Thoracic aorta (tissue), 2 donors: ENCODE measurements at places on chromosomes 3 and 15.
A peak's percentile ranks its signal among the peaks of the same experiment; 100 is the strongest.

DNA sequence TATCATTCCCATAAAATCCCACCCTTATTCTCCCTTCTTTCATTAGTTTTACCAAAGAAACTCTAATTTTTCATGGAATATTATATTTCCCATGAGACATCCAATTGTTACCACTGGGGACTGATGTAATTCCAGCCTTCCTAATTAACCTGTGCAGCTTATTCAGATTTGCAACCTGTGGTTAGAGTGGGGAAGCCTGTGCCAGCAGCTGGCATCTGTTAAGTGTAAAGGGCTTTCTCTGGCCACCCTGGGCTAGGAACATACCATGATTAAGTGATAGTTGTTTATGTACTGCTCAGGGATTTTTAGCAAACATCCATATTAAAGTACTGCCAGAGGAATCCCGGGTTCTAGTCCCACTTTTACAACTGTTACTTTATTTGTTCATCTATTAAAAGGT, 78.2 kb downstream of the TPRG1 start:
- no peak overlapping the region for H3K4me3 ChIP-seq
- H3K4me1 ChIP-seq, result no peaks in the 10 kb centered on the region
- no peak for DNase-seq
- H3K27ac ChIP-seq, result no peak overlapping the region
- no peaks in the 10 kb centered on the region for H3K27me3 ChIP-seq

DNA sequence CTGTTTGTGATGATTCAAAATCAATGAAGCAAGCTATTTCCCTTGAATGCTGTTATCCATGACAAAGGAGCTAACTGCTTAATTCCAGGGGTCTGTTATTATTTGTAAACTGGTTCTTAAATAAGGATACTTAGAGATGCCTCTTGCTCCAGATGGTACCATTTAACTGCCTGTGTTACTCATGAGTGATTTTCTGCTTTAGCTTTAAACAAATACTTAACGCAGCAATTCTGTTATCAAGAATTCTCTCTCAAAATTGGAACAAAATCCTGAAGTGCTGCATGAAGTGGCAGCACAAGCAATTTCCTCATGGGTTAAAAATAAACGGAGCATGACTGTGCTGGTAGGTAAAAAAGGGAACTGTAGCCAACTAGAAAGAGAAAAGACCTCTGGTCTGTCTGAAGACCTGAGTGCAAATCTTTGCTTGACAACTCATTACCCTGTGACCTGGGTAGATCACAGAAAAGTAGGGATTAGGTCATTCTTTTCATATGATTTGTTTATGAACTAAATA, 62.5 kb upstream of the GBE1 start:
- H3K27ac ChIP-seq, result no peak overlapping the region
- H3K4me3 ChIP-seq, result peak overlapping the region; percentile 9
- H3K4me1 ChIP-seq, result no peaks in the 10 kb centered on the region
- DNase-seq, result no peak
- H3K27me3 ChIP-seq, result no peaks in the 10 kb centered on the region

DNA sequence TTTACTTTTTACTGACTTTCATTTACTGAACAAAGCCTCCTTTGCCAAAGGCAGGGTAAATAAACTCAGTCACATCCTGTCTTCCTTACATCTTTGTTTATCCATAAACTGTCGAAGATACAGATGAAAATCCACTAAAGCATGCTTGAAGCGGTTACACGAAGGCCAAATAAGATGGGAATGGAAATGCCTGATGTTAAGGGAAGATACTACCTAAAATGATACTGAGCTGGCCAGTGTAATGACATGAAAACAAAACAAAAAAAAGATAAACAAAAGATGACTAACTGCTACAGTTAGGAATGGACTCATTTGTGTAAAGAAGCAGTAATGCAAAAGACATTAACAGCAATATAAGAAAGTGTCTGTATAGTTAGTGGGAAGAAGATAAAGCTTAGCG, 114.7 kb upstream of the ADAMTS9 start:
- no peaks in the 10 kb centered on the region for H3K27me3 ChIP-seq
- peaks cover 8% of the 10 kb centered on the region for H3K36me3 ChIP-seq

- no peaks in the 10 kb centered on the region for H3K27me3 ChIP-seq
- H3K4me1 ChIP-seq, result peaks cover 12% of the 10 kb centered on the region
- no peaks in the 10 kb centered on the region for H3K36me3 ChIP-seq
- no peak for DNase-seq
- H3K4me3 ChIP-seq, result no peak overlapping the region
Measured at GRCh38 chr3:120214176-120214575, 70.8 kb downstream of the GPR156 start.

DNA sequence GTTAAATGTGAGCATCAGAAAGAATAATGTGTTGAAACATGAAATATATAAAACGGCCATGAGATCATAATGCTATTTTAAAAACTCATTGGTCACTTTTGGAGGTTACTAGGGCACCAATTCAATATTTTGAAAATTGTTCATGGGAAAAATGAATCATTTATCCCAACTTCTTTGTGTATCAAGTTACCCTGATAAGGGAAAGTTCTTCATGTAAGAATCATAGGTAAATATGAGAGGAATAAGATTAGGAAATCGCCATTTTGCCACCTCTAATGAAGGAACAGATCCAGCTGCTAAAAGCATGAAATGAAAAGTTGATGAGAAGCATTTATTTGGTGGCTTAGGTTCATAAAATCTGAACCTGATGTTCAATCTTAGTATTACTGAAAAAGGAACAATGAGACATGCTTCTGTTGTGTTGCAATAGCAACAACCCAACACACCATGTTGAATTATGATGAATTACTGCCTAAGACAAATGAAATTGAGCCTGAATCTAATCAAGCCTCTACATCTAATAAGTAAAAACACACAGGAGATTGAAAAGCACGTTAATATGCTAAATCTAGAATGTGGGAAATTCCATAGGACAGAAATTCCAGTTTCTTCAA, 32.5 kb downstream of the ABHD5 start:
- H3K27me3 ChIP-seq, result no peaks in the 10 kb centered on the region
- H3K36me3 ChIP-seq, result no peaks in the 10 kb centered on the region
- no peak overlapping the region for H3K4me3 ChIP-seq
- no peak for DNase-seq
- peak overlapping the region; percentile 83 for H3K27ac ChIP-seq

DNA sequence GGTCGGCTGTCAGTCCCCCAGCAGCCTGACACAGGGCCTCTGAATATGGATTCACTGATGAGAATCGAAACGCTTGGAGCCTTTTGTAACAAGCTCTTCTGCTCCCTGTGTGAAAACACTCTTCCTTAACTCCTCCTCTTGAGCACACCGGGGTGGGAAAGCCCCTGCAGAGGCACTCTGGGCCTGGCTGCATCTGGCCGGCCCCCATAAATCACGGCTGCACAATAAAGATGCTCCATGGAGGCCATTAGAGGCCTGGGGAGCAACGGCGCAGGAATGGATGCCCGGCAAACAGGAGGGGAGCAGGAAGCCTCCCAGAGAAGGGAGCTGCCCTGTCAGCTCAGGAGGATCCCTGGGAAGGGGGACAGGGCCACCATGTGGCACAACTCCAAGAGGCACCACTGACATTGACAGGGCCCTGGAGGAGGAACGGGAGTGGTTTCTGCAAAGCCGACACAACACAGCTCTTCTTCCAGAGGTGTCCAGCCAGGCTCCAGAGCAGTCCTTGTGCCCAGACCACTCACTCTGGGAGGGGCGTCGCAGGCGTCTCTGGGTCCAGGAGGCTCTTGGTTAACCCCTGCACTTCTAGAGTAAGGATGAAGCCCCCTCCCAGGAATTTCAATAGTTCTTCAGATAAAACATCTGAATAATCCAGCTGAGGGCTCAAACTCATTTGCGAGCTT, 509.3 kb upstream of the PPP2R3A start:
- no peak overlapping the region for H3K4me3 ChIP-seq
- no peak overlapping the region for H3K27ac ChIP-seq
- no peaks in the 10 kb centered on the region for H3K27me3 ChIP-seq
- DNase-seq, result no peak
